ENCODE measurements at places on chromosomes 12 and 14.

- no peak for DNase-seq
These were observed 348.8 kb downstream of the KCNH5 start for GRCh38 chr14:62696331-62696924.

- no peak for DNase-seq
These were observed 6.8 kb downstream of the CEP170B start for GRCh38 chr14:104871656-104872468.

- no peak for DNase-seq
These were observed 120.2 kb downstream of the MON2 start for GRCh38 chr12:62586850-62587249.

- no peak for DNase-seq
These were observed 18.2 kb downstream of the RFX4 start for GRCh38 chr12:106601031-106601430.

- DNase-seq = no peak
These were observed 95.1 kb upstream of the COCH start for GRCh38 chr14:30779210-30779609.

DNA sequence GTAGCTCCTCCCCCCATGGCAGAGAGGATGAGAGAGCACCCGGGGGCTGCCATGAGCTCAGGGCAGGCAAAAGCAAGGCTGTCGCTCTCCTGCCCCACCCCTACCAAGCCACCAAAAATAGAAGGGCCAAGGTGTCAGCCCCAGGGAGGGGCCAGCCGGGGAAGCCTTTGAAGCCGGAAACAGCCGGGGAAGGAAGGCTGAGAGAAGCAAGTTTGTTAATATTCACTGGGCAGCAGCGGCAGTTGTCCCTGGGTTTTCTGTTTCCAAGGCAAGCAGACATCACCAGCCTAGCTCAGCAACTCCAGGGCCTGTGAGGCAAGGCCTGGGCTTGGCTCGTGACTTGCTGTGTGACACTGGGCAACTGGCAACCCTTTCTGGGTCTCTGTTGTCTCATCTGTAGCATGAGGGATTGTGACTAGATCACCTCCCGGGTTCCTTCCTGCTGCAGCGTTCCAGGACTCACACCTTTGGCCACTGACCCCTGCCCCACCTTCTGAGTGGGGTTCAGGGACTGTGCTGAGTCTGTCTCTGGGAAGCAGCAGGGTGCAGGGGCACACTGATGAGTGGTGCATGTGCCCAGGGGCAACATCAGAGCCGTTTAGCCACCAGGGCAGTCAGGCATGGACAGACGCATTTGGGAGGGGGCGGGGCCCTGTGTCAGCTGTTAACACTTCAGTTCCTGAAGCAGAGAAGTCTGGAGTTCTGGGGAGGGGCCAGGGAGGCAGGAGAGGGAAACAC is 24.3 kb downstream of the SYNDIG1L start:
- DNase-seq = peak; percentile 62

- DNase-seq = no peak
These were observed 4.2 kb downstream of the SH2B3 start for GRCh38 chr12:111409780-111410430.

DNA sequence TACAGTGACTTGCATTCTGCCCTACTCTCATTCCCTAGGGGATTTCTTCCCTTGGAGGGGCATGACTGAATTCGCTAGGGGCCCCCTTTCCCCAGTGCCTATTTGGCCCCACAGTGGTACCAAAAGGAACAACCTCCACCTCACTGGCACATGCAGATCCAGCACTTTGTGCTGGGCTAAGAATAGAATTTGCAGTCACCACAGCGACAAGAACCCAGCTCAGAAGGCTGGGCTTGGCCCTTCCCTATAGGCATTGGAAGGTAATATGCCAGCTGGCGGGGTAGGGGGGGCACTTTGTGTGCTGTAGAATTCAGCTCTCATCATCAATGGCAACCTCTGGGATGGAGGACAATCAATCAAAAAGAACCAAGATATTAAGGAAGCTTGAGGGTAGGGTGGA is 13.9 kb downstream of the BAZ2A start:
- no peak for DNase-seq

GRCh38 chr12:66199831-66200509 is 11.0 kb downstream of the IRAK3 start:
- no peak for DNase-seq

Data from DND-41 (cell line).